ENCODE measurements at places on chromosomes 1 and 21.

DNA sequence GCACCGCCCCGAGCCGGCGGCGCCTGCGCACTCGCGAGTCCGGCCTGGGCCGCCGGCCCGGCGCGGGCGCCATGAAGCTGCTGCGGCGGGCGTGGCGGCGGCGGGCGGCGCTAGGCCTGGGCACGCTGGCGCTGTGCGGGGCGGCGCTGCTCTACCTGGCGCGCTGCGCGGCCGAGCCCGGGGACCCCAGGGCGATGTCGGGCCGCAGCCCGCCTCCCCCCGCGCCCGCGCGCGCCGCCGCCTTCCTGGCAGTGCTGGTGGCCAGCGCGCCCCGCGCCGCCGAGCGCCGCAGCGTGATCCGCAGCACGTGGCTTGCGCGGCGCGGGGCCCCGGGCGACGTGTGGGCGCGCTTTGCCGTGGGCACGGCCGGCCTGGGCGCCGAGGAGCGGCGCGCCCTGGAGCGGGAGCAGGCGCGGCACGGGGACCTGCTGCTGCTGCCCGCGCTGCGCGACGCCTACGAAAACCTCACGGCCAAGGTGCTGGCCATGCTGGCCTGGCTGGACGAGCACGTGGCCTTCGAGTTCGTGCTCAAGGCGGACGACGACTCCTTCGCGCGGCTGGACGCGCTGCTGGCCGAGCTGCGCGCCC, at the start of gene B3GALT6:
Gene B3GALT6, plus strand, starts transcription at position 30 of the 588 bp plus-strand sequence. Its CDS starts 42 bp downstream, at position 72.
- DNase-seq, result no peak

DNA sequence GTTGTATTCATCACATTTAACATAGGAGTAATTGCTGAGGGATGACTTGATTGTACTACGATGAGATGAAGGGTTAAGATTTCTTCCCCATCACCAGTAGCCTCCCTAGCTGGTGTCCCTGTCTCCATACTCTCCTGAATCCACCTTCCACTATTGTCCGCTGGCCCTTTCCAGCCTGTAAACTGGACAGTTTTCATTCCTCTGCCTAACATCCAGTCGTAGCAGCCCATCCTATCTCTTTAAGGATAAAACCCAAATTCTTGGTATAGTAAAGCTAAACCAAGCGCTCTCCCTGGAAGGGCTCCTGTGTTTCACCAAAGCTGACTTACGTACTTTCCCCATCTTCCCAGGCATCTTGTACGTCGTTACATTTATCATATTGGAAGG, 670 bp downstream of the COX20 start:
- no peak for DNase-seq

DNA sequence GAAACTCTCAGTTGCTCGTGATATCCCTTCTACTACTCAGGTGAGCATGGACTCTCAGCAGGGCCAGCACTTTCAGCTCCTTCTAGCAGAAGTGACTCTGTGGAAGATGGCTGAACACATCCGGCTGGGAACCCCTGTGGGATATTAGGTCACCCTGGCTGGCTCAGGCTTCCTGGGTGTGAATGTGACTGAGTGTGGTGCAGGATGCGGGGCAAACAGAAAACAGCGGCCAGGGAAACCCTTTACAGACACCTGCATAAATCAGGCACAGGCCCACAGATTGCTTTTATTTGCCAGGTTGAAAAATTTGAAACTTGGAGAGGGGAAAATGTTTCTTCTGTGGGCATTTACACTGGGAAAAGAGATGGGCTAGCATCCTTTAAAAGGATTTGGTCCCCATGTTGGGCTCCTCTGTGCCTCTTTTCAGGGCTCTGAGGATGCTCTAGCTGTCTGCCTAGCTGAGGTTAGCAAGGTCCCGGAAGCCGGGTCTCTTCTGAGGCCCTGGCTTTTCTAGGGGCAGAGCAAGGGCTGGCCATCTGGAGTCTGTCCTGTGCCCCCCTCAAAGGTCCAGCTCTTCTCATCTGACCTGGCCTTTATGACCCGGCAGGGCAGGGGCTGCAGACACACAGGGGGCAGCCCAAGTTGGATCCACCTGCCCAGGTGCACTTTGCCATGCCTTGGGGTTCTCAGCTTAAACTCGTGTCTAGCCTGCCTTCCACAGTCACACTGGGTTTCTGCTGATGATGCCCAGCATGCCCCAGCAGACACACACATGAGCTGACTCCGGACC, 243.0 kb downstream of the SIPA1L2 start:
- no peak for DNase-seq

DNA sequence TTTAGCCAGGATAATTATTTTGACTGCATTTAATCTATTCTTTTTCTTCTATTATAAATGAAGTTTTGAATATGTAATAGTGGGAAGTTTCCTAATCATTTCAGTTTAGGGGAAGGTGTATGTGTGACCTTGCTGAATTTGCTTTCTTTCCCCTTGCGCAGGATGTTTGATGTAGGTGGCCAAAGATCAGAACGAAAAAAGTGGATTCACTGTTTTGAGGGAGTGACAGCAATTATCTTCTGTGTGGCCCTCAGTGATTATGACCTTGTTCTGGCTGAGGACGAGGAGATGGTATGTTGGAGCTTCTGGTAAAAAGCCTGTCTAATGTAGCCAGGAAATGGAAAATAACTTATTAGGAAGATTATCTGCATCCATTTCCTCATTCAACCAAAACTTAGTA, 33.4 kb downstream of the GNAT2 start:
- DNase-seq, result no peak

GRCh38 chr1:99784809-99785255, 18.4 kb upstream of the FRRS1 start:
- no peak for DNase-seq

GRCh38 chr1:236002025-236002390, 62.9 kb downstream of the NID1 start:
- no peak for DNase-seq

Measured in activated CD8-positive, alpha-beta memory T cell treated with anti-CD3 and anti-CD28 coated beads for 1 hour (primary cell).